Activated naive CD8-positive, alpha-beta T cell treated with anti-CD3 and anti-CD28 coated beads, Interleukin-2, amount 50 U/mL, for 24 hours (primary cell): ENCODE measurements at places on chromosomes 11 and 22.

- no peak overlapping the region for H3K27ac ChIP-seq
- peaks cover 8% of the 10 kb centered on the region for H3K27me3 ChIP-seq
- H3K4me3 ChIP-seq, result no peak overlapping the region
- no peaks in the 10 kb centered on the region for H3K4me1 ChIP-seq
Measured at GRCh38 chr22:50141891-50142363, 28.6 kb upstream of the PANX2 start.

- H3K36me3 ChIP-seq, result no peaks in the 10 kb centered on the region
- H3K4me1 ChIP-seq, result peaks cover 28% of the 10 kb centered on the region
- H3K4me3 ChIP-seq, result peak overlapping the region; percentile 82
- DNase-seq, result no peak
Measured at GRCh38 chr11:12109591-12110196, 696 bp upstream of the MICAL2 start.

- H3K36me3 ChIP-seq, result no peaks in the 10 kb centered on the region
- H3K27ac ChIP-seq, result no peak overlapping the region
- H3K27me3 ChIP-seq, result peaks cover 10% of the 10 kb centered on the region
Measured at GRCh38 chr22:43109921-43110443, 568 bp upstream of the BIK start.

GRCh38 chr11:74611369-74611861 lies 19.0 kb downstream of the POLD3 start:
- no peak overlapping the region for H3K27ac ChIP-seq
- H3K4me3 ChIP-seq, result no peak overlapping the region
- peaks cover 42% of the 10 kb centered on the region for H3K36me3 ChIP-seq
- DNase-seq, result no peak
- no peaks in the 10 kb centered on the region for H3K27me3 ChIP-seq

DNA sequence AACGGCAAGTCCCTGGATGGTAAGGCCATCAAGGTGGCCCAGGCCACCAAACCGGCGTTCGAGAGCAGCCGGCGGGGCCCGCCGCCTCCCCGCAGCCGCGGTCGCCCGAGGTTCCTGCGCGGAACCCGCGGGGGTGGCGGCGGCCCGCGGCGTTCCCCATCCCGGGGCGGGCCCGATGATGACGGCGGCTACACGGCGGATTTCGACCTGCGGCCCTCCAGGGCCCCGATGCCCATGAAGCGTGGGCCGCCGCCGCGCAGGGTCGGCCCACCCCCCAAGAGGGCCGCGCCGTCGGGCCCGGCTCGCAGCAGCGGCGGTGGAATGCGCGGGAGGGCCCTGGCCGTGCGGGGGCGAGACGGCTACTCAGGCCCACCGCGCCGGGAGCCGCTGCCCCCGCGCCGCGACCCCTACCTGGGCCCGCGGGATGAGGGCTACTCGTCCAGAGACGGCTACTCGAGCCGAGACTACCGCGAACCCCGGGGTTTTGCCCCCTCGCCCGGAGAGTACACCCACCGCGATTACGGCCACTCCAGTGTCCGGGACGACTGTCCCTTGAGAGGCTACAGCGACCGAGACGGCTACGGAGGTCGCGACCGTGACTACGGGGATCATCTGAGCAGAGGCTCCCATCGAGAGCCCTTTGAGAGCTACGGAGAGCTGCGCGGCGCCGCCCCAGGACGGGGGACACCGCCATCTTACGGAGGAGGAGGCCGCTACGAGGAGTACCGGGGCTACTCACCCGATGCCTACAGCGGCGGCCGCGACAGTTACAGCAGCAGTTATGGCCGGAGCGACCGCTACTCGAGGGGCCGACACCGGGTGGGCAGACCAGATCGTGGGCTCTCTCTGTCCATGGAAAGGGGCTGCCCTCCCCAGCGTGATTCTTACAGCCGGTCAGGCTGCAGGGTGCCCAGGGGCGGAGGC lies 792 bp downstream of the RBMXL2 start:
- no peaks in the 10 kb centered on the region for H3K36me3 ChIP-seq
- H3K4me1 ChIP-seq, result no peaks in the 10 kb centered on the region
- no peak for DNase-seq
- peaks cover 14% of the 10 kb centered on the region for H3K27me3 ChIP-seq
- H3K27ac ChIP-seq, result no peak overlapping the region

DNA sequence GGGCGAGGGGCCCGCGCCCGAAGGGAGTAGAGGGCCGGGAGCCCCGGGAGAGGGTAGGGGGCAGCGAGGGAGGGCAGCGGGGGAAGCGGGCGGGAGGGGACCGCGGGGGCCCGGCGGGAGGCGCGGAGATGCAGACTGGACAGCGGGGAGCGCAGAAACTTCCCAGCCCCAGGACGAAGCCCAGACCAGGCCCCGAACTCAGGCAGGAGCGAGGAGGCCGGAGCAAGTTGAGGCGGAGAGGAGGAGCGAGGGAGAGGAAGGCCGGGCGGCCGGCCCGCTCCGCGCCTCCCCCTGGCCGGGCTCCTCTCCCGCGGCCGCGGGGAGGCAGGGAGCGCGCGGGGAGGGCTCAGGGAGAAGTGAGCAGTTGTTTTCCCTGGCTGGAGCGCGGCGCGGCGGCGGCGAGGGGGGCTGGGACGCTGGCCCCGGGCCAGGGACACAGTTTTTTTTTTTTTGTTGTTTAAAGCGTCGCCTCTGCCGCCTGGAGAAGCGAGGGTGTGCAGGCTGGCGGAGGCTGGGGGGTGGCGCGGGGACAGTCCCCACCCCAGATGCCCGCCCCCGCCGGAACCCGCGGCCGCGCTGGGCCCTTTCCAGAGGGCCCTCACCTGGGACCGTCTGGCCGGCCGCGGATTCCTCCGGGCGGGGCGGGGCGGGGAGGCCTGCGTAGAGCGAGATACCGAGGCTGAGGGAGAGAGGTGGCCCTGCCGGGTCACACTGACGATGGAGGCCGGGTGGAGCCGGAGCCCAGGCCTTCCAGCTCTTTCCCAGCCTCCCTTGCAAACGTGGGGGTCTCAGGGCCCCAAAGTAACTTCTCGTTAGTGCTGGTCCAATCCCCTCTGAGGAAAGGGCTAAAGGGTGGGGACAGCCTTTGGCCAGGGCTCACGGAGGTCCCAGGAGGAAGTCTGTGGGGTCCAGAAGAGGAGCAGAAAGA lies at the start of gene LTBP3:
LTBP3 (minus strand) TSS at position 358 of the 928 bp plus-strand sequence. CDS start 400 bp downstream, outside the sequence.
- H3K4me3 ChIP-seq, result peak within 1 kb of the TSS; percentile 78
- DNase-seq, result no peak
- H3K4me1 ChIP-seq, result peaks cover 63% of the 10 kb centered on the region
- no peaks in the 10 kb centered on the region for H3K36me3 ChIP-seq

DNA sequence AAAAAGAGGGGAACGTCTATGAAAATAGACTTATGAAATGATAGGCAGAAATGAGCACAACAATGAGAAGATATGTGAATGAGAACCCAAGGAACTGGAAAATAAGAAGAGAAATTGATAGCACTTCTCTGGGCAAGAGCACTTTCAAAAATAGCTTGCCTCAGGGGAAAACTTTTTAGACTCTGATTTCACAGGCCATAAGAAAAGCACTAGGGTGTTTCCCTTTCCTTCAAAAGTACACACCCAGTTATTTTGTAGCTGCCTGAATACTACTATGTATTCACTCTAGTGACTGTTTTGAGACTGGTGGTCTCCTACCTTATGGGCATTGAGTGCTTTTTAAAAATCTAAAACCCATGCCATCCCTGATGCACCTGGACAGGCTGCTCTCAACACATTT lies 172.3 kb upstream of the SOX6 start:
- no peaks in the 10 kb centered on the region for H3K36me3 ChIP-seq
- H3K27ac ChIP-seq, result no peak overlapping the region
- DNase-seq, result no peak
- H3K4me1 ChIP-seq, result no peaks in the 10 kb centered on the region

- H3K36me3 ChIP-seq, result no peaks in the 10 kb centered on the region
- peaks cover 1% of the 10 kb centered on the region for H3K27me3 ChIP-seq
- peaks cover 24% of the 10 kb centered on the region for H3K4me1 ChIP-seq
- DNase-seq, result no peak
- H3K4me3 ChIP-seq, result peak overlapping the region; percentile 78
Measured at GRCh38 chr11:66958956-66959274, 732 bp upstream of the PC start.

GRCh38 chr11:109037856-109038780 lies 373.2 kb downstream of the DDX10 start:
- peaks cover 3% of the 10 kb centered on the region for H3K4me1 ChIP-seq
- no peak overlapping the region for H3K4me3 ChIP-seq
- H3K27ac ChIP-seq, result no peak overlapping the region
- peaks cover 4% of the 10 kb centered on the region for H3K27me3 ChIP-seq
- no peak for DNase-seq
- H3K36me3 ChIP-seq, result no peaks in the 10 kb centered on the region

DNA sequence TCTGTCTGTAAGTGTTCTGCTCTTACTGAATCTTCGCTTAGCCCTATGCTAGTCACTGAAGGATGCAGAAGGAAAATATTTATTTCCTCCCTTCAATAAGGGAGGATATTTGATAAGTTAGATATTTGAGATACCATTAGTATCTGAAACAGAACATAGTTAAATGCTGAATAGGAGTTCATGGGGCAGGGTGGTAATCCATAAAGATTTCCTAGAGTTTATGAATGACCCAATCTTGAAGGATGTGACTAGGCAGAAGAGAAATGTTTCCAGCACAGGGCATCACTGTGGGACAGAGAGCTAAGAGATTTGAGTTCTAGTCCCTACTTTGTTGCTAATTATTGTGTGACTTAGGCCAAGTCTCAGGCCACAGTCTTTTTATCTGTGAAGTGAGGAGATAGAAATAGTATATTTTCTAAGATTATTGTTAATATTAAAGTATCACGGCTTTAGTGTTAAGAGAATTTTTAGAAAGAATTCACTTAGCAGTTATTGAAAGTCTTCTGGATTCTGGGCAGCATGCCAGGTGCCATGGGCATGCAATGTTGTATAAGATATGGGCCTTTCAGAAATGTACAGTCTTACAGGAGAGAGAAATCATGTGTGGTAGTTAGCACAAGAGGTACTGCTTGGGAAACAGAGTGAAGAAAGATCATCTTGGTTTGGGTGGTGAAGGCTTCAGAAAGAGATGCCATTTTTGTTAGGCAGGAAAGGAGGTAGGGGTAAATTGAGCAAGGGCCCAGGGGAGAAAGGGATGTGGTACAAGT lies 24.0 kb downstream of the SWAP70 start:
- H3K27ac ChIP-seq, result no peak overlapping the region
- DNase-seq, result no peak
- H3K27me3 ChIP-seq, result no peaks in the 10 kb centered on the region
- H3K36me3 ChIP-seq, result no peaks in the 10 kb centered on the region
- no peak overlapping the region for H3K4me3 ChIP-seq

DNA sequence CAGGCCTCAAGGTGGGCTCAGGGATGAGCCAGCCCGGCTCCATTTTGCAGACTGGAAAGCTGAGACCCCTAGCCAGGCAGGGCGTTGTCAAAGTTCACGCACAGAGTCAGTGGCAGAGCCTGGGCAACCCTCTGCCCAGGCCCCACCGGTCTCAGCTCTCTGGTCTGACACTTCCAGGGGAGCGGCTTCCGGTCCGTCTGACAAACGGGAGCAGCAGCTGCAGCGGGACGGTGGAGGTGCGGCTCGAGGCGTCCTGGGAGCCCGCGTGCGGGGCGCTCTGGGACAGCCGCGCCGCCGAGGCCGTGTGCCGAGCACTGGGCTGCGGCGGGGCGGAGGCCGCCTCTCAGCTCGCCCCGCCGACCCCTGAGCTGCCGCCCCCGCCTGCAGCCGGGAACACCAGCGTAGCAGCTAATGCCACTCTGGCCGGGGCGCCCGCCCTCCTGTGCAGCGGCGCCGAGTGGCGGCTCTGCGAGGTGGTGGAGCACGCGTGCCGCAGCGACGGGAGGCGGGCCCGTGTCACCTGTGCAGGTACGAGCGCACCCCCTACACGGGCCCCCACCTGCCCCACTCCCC lies 36.0 kb downstream of the CD6 start:
- no peaks in the 10 kb centered on the region for H3K27me3 ChIP-seq
- H3K36me3 ChIP-seq, result peaks cover 51% of the 10 kb centered on the region
- no peak overlapping the region for H3K27ac ChIP-seq
- H3K4me3 ChIP-seq, result peak overlapping the region; percentile 20
- peaks cover 73% of the 10 kb centered on the region for H3K4me1 ChIP-seq

DNA sequence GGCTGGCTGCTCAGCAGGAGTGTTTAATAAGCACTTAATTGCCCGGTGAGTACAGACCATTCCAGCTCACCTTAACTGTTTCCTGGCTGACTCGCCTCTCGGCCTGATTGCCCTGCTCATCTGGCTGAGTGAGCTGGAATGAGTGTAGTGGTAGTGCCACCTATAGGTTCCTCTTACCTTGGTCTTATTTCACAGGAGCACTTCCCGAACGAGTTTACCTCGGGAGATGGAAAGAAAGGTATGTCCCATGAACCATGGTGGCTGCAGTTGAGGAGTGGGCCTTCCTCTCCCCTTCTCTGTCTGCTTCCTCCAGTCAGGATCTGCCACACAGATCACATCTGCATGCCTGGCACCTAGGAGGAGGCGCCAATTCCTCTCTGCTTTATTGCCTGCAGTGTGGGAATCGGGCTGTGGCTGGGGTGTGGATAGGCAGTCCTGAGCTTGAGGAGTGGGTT lies 26.7 kb downstream of the UPB1 start:
- no peak overlapping the region for H3K4me3 ChIP-seq
- no peak overlapping the region for H3K27ac ChIP-seq
- peaks cover 11% of the 10 kb centered on the region for H3K4me1 ChIP-seq
- peaks cover 2% of the 10 kb centered on the region for H3K27me3 ChIP-seq
- peak; percentile 31 for DNase-seq
- no peaks in the 10 kb centered on the region for H3K36me3 ChIP-seq

DNA sequence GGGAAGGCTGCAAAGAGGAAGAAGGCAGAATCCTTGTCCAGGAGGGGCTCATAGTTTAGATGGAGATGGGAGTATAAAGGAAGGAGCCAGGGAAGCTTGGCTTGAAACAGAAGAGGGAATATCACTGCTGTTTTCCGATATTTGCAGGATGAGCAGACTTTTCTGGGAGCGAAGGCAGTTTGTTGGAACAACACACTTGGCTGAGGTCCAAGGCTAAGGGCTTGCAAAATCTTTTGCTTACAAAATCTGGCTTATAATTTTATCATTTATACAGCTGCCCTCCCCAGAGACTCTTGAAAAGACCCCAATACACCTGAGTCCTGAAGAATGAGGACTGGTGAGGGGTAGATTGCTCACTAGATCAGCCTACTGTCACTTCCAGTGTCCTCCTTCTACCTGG lies 174.8 kb downstream of the NELL1 start:
- H3K27ac ChIP-seq, result no peak overlapping the region
- no peaks in the 10 kb centered on the region for H3K4me1 ChIP-seq
- no peaks in the 10 kb centered on the region for H3K27me3 ChIP-seq
- no peak for DNase-seq

GRCh38 chr11:29006668-29007067 lies 898.5 kb downstream of the METTL15 start:
- no peak overlapping the region for H3K27ac ChIP-seq
- no peak for DNase-seq
- no peak overlapping the region for H3K4me3 ChIP-seq
- no peaks in the 10 kb centered on the region for H3K4me1 ChIP-seq

DNA sequence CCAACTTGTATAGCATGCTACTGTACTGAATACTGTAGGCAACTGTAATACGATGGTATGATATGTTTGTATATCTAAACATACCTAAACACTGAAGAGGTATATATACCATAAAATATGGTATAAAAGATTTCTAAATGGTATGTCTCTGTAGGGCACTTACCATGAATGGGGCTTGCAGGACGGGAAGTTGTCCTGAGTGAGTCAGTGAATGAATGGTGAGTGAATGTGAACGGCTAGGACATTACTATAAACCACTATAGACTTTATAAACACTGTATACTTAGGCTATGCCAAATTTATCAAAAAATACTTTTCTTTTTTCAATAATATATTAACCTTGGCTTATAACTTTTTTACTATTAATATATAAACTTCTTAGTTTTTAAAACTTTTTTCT lies 66.8 kb downstream of the ZC3H12C start:
- no peaks in the 10 kb centered on the region for H3K27me3 ChIP-seq
- no peak overlapping the region for H3K27ac ChIP-seq
- H3K4me1 ChIP-seq, result no peaks in the 10 kb centered on the region
- no peak overlapping the region for H3K4me3 ChIP-seq
